Effector CD8-positive, alpha-beta T cell (primary cell): ENCODE measurements at places on chromosomes 1 and 21.

- DNase-seq: no peak
Measured at GRCh38 chr1:9233241-9233941, 1.2 kb upstream of the H6PD start.

DNA sequence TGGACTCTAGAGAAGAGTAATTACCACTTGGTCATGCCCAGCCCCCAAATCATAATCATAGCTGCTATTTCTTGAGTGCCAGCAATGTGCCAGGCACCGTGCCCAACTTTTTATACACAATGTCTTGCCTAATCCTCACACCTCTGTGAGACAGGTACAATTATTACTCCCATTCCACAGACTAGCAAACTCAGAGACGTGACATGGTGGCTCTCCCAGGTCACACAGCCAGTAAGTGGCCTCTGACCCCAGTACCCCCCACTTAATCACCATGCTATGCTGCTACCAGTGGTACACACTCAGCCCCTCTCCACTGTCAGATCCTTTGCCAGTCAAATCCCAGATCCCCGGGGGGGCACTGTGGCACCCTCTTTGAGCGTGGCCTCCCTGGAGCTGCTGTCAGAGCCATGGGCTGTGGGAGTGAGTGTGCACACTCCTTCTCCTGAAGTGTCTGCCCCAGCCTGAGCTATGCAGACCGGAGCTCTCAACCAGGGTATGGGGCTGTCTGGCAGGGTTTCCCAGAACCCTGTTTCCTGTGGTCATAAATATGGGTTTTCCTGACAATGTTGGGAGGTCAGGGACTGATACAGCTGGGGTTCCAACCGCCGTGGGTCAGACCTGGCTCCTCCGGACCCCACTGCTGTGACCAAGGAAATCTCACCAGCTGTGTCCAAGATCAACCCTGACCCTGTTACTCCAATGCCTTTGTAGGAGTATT is 51.8 kb downstream of the LACTBL1 start:
- DNase-seq: no peak

DNA sequence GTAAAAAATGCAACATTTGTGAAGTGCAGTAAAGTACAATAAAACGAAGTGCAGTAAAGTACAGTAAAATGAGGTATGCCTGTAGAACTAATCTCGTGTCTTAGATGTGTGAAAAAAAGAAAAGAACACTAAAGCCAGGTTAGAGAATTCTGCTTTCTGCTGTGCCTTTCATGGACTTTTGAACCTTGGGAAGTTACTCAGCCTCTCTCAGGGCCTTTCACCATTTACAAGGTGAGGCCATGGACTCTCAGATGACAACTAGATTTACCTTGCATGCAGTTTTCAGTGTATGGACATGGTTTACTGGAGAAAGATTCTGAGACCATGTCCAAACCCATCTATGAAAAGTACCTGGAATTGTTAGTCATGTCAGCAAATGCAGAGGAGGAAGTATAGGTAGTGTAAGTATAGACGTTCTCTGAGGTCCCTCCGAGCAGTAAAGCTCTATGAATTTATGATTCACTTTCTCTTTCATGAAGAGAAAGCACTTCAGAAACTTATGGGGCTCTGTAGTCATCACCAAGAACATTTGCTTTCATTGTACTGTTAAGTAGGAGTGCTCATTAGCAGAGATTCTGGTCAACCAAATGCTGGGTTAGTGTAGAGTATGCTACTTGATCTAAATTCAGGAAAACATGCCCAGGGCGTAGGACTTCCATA is 143.1 kb downstream of the CACNA1E start:
- no peak for DNase-seq

DNA sequence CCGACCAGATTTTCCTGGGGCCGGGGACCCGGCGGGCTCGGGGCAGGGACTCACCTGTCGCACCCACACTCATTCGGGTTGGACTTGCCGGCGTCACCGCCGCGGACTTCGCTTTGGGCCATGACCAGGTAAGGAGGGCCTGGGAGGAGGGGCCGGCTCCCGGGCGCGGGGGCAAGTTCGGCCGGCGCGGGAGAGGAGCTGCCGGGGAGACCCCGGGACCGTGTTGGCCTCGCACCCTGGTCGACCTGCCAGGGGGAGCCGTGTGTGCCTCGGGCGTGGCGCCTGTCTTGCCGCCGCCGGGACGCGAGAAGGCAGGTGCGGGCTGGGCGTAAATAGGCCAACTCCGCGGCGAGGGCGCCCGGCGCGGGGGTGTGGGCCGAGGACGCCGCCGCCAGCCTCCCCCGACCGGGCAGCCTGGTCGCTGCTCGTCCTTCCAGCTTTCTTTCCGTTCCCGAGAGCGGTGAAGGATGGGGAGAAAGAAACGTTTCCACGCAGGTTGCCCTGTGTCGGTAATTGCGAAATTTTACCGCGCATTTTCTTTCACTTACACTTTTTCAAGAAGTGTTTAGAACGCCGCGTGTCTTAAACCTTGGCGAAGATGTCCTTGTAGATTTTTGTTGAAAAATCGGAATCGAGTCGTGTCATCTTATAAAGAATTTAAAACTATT is 558 bp downstream of the USP1 start:
- DNase-seq: peak; percentile 41

- no peak for DNase-seq
Measured at GRCh38 chr1:3304692-3305091, 149.8 kb upstream of the ARHGEF16 start.

- no peak for DNase-seq
Measured at GRCh38 chr21:46317710-46318463, 5.8 kb downstream of the C21orf58 start.

DNA sequence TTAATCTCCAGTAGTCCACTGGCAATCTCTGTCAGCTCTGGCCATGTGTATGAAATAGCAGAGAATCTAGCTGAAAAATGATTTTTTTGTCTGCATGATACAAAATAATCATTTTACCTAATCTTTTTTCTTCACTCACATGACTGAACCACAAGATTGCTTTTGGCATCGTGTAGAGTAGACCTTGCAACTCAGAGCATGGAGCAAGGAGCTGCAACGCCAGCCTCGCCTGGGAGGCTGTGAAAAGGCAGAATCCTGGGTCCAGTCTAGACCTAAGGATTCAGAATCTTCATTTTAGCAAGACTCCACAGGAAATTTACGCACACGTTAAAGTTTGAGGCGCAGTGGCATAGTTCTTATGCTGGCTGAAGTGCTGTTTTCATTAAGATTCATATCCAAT is 40.2 kb downstream of the TOMM20 start:
- DNase-seq: no peak

DNA sequence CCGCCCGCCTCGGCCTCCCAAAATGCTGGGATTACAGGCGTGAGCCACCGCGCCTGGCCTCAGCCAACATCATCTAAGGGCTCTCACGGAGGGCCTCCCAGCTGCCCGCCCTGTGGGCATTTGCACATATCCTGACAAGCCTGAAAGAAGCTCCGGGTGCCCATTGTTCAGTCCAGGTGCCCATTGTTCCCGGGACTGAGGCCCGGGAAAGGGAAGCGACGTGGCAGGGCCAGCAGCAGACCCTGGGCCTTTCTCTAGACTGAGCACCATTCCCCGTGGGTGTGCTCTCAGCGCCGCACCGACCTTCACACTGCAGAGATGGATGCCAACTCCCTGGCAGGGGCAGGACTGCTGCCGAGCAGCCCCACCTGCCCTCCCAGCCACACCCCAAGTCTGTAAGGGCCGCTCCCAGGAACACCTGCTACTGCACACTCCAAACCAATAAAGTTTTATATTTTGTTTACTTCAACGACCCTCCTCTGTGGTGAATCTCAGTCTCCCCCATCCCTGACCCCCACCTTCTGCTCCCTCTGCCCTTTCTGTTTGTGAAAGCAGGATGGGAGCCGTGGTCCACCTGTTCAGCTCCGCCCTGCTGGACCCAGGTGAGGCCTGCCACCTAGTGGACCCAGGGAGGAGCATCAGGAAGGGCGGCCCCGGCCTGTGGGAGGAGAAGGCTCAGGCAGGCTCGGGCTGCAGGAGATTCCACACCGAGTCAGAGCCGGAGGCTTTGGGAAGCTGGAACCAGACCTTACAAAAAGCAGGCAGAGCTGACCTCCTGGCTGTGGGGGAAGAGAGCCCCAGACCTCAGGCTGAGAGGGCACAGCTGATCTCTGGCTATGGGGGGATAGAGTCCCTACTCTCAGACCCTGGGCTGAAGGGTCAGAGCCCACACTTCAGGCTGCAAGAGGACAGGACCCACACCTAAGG is 1.1 kb upstream of the TMEM82 start:
- peak; percentile 43 for DNase-seq

- DNase-seq: no peak
Measured at GRCh38 chr1:231734417-231734816, 107.8 kb downstream of the DISC1 start.

GRCh38 chr1:111903871-111904449 is 85.5 kb downstream of the KCND3 start:
- no peak for DNase-seq

GRCh38 chr1:47930210-47930840 is 66.9 kb downstream of the TRABD2B start:
- DNase-seq: no peak

DNA sequence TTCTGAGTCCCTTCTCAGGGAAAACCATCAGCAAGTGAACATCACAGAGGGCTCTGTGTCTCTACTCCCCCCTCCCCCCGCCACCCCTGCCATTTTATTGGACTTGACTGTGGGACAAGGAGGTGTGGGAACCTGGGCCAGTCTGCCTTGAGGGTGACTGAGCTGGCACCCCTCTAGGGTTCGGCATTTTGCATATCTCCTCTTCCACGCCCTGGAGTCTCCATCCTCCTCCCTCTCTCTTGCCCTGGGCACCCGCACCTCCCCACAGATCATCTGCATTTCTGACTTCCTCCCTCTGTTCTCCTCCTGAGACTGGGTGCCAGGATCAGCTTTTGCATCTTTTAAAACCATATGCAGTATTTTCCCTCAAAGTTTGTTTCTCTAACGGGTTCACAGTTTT is 107.1 kb upstream of the ERRFI1 start:
- DNase-seq: no peak

- no peak for DNase-seq
Measured at GRCh38 chr1:201870397-201870796, 18.3 kb upstream of the SHISA4 start.

DNA sequence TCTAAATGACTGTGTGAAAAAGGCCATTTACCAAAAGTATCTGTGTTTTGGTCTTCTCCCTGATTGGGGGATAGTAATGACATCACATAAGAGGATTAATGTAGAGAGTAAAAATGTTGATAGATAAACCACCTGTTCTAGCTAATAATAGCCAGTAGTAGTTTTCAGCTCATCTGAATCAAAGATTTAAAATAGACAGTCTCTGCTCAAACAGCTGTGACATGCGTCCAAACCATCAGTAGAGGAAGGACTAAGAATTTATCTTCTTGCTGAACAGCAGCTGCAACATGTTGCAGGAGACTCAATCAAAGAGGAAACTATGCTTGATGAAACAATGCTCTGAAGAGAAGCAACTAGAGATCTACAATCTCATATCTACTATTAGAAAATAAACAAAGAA is 21.4 kb downstream of the TMPRSS15 start:
- DNase-seq: no peak

DNA sequence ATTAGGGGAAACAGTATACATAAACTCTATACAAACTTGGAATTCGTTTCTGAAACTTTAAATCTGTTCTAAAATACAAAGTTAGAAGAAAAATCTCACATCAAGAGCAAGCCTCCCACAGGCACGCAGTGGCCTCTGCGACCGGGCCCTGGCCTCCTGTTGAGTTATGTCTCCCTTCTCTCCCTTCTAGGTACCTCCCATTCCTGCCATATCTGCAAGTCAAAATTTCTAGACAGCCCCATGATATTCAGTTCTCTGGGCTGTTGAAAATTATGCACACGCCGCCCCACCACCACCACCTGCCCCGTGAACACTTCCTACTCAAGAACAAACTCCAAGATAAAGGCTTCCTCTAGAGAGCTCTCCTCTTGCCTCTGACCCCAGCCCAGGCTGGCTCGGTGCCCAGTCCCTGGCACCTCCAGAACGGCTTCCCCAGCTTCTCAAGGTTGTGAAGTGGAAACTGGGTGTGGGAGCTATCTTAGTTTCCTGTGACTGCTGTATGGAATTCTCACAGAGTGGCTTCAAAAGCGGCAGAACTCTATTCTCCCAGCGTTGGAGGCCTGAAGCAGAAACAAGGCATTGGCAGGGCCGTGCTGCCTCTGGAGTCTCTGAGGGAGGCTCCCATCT is 37.7 kb upstream of the LRP8 start:
- no peak for DNase-seq

DNA sequence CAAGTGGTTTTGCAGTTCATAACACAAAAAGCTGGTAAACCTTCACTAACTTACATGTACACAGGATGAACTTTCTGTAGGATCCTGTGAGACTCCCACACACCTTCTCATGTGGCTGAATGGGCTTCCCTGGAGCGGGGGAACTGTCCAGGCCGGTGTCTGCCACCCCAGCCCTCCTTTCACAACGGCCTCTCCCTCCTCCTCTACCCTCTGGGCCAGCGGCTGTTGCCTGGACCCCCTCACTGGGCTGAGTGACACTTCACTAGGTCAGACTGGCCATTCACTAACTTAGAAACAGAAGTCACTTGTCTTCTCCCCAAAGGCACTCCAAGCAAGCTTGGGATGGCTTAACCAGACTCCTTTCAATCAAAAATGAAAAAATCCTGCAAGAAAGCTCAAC is 16.1 kb downstream of the SSU72 start:
- DNase-seq: no peak

GRCh38 chr1:200636681-200637080 is 16.1 kb upstream of the KIF14 start:
- no peak for DNase-seq

DNA sequence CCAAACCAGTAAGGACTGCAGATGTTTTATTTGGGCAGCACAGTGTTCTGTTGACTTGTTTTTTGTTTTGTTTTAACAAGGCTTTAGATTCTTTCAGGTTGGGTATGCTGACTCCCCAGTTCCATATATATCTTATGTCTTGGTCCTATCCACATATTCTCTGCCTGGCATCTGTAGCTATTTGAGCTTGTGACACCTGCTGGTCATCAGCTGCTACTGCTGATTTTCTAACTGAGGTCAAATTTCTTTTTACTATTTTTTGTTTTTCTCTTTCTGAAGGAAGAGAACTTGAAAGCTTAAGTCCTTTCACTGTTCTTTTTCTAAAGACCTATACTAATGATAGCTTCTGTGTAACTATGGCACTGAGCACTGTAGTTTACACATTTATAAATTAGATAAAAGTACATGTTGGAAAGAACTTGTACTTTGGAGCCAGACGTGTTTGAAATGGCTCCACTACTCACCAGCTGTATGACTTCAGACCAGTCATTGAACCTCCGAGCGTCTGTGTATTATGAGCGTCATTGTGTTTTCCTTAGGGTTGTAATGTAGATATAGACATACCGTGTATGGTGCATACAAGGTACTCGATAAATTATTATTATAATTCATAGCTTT is 109.4 kb downstream of the NRDC start:
- no peak for DNase-seq

GRCh38 chr1:19430121-19431068 is 54.9 kb downstream of the CAPZB start:
- no peak for DNase-seq

DNA sequence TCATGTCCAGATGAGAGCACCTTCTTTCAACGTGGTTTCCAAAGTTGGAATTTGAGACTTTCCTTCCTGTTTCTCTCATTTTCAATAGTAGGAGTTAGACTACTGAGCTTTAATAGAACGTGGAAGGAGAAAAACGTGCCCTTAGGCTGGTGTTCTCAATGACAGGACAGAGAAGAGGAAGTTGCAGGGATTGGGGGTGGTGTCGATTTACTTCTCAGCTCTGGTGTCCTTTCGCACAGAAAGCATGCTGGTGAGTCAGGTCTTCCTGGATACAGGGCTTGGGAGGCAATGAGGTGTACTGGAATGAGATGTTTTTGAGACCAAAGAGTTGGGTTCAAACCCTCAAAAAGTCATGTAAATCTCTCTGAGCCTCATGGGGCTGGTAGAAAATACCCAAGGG is 67.1 kb downstream of the HIVEP3 start:
- no peak for DNase-seq

GRCh38 chr21:18716578-18717138 is 313.1 kb upstream of the TMPRSS15 start:
- no peak for DNase-seq
